DMS53 (cell line): ENCODE measurements at places on chromosomes 2 and 18.
A peak's percentile ranks its signal among the peaks of the same experiment; 100 is the strongest.

DNA sequence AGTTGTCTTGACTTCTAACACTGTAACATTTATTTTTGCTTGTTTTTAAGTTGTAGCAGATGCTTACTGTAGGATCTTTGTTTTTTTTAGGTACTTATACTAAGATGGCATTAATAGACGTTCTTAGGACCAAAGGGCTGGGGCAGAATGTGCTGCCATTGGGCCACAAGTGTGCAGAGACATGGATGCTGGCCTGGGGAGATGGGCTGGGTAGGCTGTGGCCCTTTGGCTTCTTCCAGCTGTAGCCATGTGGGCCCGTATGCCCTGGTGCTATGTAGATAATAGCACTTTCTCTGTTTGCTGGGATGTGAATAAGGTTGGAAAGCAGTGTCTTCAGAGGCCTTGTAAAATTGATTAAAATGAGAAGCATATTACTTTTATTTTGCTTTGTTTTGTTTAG, 18.8 kb downstream of the RAB31 start:
- DNase-seq: no peak

DNA sequence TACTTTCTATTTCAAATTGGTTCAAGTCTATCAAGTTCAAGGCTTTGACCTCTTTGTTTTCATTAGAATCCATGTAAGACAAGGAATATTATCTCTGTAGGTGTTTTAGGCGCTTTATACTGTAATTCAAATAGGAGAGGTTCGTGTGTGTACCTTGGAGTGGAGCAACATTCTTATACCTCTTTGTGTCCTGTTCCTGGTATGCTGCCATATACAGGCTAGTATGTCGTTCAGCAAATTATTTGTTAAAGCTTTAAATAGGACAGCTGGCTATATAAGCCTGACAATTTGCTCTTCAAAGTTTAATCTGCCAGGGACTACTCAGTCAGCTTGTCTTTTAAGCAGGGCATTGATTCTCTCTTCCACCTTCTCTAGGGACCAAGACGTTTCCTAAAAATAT, 31.1 kb upstream of the SPAG16 start:
- DNase-seq: no peak

- DNase-seq: no peak
Measured at GRCh38 chr2:173968551-173968950, 3.4 kb upstream of the SP3 start.

- DNase-seq: no peak
Measured at GRCh38 chr18:12013186-12013916, 32.0 kb downstream of the IMPA2 start.

DNA sequence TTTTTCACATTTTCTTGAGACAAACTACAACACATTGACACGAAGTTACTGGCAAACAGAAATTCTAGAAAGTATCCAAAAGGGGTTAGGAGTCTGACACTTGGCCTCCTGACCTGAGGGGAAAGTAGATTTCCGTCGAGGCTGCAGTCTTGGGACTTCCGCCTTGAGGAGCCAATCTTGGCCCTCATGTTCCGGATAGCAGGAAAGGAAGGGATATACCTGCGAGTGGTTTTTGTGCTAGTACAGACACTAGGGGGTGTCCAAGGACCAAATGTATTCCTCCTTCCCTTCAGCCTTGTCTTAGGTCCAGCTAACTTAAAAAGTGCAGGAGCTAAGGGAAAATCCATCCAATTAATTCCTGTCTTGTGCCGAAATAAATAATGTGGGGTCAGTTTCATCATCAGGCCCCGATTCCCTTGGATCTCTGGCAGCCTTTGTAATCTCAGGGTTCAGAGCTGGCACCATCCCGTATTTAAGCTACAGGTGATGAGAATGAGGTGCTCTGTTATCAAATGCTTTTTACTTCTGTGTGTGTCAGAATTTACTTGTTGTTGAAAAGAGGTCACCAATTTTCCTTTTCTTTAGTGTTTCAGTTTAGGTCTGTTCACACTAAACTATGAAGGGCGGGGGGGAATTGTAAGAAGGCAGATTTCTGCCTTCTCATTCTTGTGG, 330.2 kb upstream of the FANCL start:
- DNase-seq: peak; percentile 87

DNA sequence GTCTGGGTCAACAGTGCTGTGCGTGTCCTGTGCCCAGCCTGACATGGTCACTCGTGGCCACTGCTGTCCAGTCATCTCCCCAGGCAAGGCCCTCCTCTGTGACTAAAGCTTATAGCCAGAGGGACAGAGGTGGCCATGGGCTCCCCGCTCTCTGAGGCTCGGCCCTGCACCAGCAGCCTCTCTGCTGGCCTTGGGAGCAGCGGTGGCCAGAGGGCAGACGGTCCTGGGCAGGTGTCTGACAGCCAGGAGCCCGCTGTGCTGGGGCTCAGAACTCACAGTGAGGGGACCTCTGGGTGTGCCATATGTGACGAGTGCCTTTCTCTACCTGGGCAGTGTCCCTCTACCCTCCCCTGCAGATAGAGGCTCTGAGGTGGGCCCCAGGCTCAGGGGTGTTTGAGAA, 98.7 kb downstream of the FAM210A start:
- DNase-seq: no peak

- no peak for DNase-seq
Measured at GRCh38 chr2:10830203-10830602, 17.6 kb upstream of the PDIA6 start.

- DNase-seq: no peak
Measured at GRCh38 chr2:84856787-84857186, 24.1 kb downstream of the TRABD2A start.

DNA sequence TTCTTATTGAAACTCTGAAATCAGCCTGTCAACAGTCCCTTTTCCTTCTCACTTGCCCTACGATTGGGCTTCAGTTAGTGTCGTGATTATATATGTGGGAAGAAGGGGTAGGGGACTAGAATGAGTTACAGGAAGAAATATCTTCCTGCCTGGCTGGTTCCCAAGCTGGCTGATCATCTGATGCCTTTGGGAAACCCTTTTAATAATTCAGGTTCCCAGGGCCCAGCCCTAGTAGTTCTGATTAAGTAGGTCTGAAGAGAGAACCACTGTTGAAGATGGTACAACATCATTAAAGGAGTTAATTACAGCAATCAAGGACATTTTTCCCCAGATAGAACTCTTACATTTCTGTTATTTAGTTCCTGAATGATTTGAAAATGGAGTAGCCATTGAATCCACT, 110.1 kb upstream of the EML6 start:
- no peak for DNase-seq

GRCh38 chr2:178482437-178482836, 2.2 kb downstream of the PLEKHA3 start:
- DNase-seq: peak; percentile 67

DNA sequence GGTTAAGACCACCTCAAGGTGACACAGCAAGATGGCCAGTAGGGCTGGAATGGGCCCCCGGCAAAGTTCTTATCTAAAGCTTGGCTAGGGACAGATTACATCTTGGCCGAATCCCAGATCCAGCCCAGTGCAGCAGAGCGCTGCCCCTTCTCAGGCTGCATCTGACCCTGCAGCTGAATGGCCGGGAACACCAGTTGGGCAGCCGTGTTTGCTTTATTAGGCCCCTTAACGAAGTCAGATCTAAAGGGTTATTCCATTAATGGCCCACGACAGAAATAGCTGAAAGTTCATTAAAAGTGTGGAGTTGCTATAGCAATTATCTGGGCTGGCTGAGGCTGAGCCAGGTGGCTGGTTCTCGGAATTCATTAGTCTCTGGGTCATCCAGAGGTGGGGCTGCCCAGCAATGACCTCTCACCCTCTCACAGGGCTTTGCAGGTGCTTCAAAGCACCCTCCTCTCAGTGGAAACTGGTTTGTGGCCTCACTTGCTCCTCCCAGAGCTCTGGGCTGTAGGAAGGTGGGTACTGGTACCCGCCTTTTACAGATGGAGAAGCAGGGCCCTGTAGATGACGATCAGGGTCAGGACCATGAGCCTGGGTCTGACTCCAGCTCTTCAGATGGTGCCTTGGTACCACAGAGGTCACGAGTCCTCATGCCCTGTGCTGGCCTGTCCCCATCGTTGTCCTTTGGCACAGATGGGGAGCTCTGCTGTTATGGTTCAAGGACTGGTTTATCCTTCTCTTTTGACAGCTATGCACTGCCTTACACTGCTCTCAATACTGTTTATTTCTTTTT, 68.8 kb downstream of the EMX1 start:
- DNase-seq: no peak
